ENCODE measurements at places on chromosomes 6 and 20.

- no peak for DNase-seq
Observed at GRCh38 chr6:105545947-105546731, 143.3 kb upstream of the PREP start.

GRCh38 chr6:21157186-21157929 lies 436.2 kb upstream of the SOX4 start:
- no peak for DNase-seq

- DNase-seq = peak; percentile 28
Observed at GRCh38 chr6:27839626-27840475, 72.3 kb downstream of the OR2B2 start.

DNA sequence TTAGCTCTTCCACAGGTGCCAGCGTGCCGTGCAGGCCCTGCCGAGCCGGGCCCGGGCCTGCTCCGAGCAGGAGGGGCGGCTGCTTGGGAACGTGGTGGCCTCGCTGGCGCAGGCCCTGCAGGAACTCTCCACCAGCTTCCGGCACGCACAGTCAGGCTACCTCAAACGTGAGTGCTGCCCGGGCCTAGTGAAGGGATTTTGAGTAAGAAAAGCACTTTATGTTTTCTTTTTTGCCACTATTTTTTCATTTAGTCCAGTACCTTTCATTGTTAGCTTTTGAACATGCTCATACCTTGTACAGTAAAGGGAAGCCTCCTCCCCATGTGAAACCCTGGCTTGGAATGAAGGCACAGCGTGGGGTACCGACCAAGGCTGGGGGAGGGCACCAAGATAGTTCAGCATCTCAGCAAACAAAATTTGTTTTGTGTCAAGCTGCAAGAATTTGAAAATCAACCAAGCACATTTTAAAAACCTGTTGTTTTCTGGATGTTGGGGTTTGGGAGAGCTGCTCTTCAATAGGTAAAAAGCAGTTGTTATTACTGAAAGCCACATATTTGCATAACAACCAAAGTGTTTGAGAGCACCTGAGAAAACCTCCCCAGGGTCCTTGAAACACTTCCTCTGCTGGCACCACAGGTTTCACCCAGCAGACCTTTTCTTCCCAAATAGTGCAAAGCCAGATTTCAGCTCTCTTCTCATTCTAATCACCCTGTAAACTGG lies 18.4 kb downstream of the STX16 start:
- DNase-seq = no peak

DNA sequence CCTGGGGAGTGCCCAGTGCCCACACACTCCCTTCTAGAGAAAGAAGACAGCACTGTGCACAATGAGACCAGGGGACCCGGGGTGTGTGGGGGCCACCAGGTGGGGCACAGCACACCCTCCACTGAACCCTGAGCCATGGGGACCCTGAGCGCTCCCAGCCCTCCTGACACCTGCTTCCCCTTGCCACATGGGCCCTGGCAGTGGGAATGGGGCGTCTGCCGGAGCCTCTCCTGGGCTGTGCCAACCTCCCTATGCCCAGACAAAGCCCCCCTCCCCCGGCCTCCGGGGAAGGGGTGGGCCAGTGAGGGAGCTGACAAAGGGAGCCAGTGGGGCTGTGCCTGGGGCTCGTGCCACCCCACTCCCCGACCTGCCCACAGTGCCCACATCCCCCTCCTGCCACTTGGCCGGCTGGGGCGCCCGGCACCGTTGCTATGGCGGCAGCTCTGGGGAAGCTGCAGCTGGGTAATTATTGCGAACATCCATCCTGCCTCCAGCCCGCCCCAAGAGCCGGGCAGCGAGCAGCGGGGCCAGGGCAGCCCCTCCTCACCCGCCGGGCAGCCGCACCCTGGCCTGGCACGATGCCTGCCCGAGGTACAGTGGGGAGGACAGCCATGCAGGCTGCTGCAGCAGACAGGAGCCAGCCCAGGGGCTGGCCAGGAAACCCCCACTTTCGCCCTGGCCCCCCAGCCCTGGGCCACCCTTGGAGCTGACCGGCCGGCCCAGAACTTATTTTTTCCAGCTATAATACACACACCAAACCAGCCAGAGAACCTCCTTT lies 41.9 kb upstream of the NOL4L start:
- DNase-seq = peak; percentile 61

GRCh38 chr6:157045831-157046454 lies 268.8 kb downstream of the ARID1B start:
- peak; percentile 79 for DNase-seq

GRCh38 chr6:40112350-40112749 lies 178.1 kb upstream of the MOCS1 start:
- no peak for DNase-seq

DNA sequence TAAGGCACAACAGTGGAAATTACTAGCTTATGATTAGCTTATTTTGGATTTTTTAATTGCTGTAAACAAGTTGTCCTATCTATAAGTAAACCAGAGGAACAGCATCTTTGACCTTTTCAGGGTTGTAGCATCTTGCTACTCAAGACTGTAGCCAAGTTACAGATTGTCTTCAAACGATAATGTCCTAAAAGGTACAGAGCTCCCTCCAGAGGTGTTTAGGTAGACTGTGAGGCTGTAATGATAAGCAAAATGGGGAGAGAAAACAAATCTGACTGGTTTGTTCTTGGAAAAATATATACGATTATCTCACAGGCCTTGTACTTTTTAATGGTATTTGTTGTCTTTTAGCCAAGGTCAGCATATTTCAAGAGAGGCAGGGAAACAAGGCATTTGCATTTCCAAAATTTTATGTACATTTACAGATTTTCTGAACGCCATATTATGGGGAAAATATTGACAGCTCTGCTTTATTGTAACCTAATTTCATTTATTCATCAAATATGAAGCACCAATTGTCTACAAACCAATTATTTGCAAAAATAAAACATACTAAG lies 273.4 kb downstream of the MEI4 start:
- DNase-seq = peak; percentile 11

GRCh38 chr6:134176264-134176975 lies 124.0 kb upstream of the SLC2A12 start:
- DNase-seq = peak; percentile 63

Data from pons (tissue), 1 donor.